ENCODE measurements at places on chromosomes 5 and 9. TPM values are rescaled to one million over a fixed set of nuclear protein-coding genes. Genes with fewer than 3 reads are reported as not detected.

Gene TCF7
- 2.6 TPM for total RNA-seq

Gene NR2F1-AS1
- total RNA-seq, result 7.3 TPM

Gene BARHL1
- not detected for total RNA-seq

Gene TNFSF15
- total RNA-seq, result 10.3 TPM

Gene COL27A1
- 31.2 TPM for total RNA-seq

Gene CDC20B
- 0.11 TPM for total RNA-seq

Gene STK32A
- 0.25 TPM for total RNA-seq

Gene LECT2
- not detected for total RNA-seq

Gene NSG2
- 0.38 TPM for total RNA-seq

Gene SLC45A2
- total RNA-seq, result 0.82 TPM

Gene FYB1
- 0.11 TPM for total RNA-seq

Gene TYRP1
- total RNA-seq, result 0.26 TPM

Gene HACD4
- total RNA-seq, result 2.1 TPM

Gene POLK
- 27.6 TPM for total RNA-seq

Gene KIAA1958
- total RNA-seq, result 10.4 TPM

Gene TXNDC8
- not detected for total RNA-seq

Gene TRAF1
- 4.2 TPM for total RNA-seq

Gene PCA3
- not detected for total RNA-seq

Gene PTGR1
- total RNA-seq, result 36.9 TPM

Gene SPAG8
- 0.52 TPM for total RNA-seq

Gene PLPP1
- 56.3 TPM for total RNA-seq

Gene SLC46A2
- total RNA-seq, result not detected

Gene IL13
- not detected for total RNA-seq

Gene FAM163B
- not detected for total RNA-seq

Gene CERCAM
- 66.1 TPM for total RNA-seq

Gene PNPLA7
- 2.9 TPM for total RNA-seq

Gene PCDHB8
- total RNA-seq, result 5.3 TPM

All from astrocyte (in vitro differentiated cells and primary cell).